IMR-90 (cell line): ENCODE measurements at places on chromosomes 16 and 17. TPM values are rescaled to one million over a fixed set of nuclear protein-coding genes. Genes with fewer than 3 reads are reported as not detected.

Gene SYNRG
- 11.4 and 11.7 TPM in 2 replicates for total RNA-seq

Gene EFCAB5
- under 0.01 TPM in 1 of 2 replicates, not detected in the other for total RNA-seq

Gene ITGB4
- under 0.01 TPM in 1 of 2 replicates, not detected in the other for total RNA-seq

GRCh38 chr17:58974354-58974753 is 132.3 kb downstream of the TRIM37 start:
- no peak overlapping the region for H3K4me3 ChIP-seq
- H3K4me1 ChIP-seq: peaks cover 2% of the 10 kb centered on the region
- no peaks in the 10 kb centered on the region for H3K36me3 ChIP-seq
- no peak for DNase-seq
- H3K27me3 ChIP-seq: no peaks in the 10 kb centered on the region

DNA sequence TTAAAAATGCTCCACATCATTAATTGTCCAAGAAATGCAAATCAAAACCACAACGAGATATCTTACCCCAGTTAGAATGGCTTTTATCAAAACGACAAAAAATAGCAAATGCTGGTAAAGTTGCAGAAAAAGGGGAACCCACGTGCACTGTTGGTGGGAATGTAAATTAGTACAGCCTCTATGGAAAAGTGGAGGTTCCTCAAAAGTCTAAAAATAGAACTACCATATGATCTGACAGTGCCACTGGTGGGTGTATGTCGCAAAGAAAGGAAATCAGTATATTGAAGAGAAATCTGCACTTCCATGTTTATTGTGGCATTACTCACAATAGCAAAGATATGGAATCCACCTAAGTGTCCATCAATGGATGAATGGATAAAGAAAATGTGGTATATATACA is 38.2 kb upstream of the ZFHX3 start:
- no peaks in the 10 kb centered on the region for H3K4me1 ChIP-seq
- H3K27ac ChIP-seq: no peak overlapping the region
- no peak for DNase-seq
- no peak overlapping the region for H3K4me3 ChIP-seq
- H3K27me3 ChIP-seq: no peaks in the 10 kb centered on the region

DNA sequence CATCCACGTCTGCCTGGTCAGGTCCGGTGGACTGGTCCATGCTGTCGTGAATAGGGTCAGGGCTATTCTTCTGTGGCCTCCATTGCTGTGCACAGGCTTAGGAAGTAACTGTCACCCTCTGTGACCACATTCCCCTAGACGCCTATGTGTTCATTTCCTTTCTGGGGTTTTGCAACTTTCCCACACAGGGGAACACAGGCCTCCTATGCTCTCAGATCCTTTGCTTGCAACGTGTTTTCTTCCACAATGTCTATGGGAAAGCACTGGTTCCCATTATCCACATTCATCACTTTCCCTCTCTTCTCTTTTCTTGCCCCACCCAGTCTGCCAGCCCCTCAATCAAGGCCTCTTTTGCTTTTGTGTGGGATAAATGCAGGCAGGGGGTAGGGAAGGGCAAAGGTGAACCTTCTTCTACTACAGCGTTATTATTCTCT is 43.2 kb upstream of the DNAJA2 start:
- no peaks in the 10 kb centered on the region for H3K4me1 ChIP-seq
- no peaks in the 10 kb centered on the region for H3K36me3 ChIP-seq
- no peak overlapping the region for H3K4me3 ChIP-seq
- no peak for DNase-seq
- H3K27me3 ChIP-seq: peaks cover 4% of the 10 kb centered on the region

DNA sequence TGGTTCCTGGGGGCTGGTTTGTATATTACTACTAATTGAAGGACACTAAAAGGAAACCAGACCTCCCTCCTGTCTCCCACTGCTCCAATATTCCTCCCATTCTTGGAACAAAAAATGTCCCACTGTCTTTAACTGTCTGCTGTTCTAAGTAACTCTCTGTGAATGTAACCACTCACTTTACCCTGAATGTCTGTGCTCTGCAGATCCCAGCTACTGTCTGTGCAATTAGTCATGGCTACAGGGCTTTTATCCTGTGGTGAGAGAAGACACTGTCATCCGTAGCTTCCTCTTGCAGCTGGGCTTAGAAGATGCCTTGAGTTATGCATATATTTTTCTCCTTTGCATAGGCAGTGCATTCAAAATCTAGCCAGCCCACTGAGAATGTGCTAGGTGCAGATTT is 853.8 kb downstream of the CDH8 start:
- no peaks in the 10 kb centered on the region for H3K4me1 ChIP-seq
- no peaks in the 10 kb centered on the region for H3K36me3 ChIP-seq
- H3K27ac ChIP-seq: no peak overlapping the region
- no peaks in the 10 kb centered on the region for H3K27me3 ChIP-seq
